Lung (tissue), 17 donors: ENCODE measurements at places on chromosomes 2 and 18. TPM values are rescaled to one million over a fixed set of nuclear protein-coding genes. Genes with fewer than 3 reads are reported as not detected.

DNA sequence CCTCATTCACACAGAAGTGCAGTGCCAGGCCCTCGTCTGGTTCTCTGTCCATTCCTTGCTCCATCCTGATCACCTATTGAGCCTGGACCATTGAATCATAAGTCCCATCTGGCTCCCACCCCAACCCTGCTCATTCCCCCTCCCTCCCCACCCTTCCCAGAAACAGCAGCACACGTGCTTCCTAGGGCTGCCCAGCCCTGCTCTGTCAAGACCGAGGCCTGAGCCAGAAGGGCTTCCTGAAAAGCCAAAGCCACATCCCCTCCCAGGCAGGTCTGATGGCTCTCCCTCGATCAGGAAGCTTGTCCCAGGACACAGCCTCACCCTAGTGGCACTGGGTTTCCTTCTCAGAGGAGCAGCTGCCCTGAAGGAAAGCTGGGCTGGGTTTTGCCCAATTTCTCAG, 79.8 kb upstream of the FZD7 start:
- peaks cover 2% of the 10 kb centered on the region for H3K4me1 ChIP-seq
- H3K27ac ChIP-seq = no peak overlapping the region

- H3K27ac ChIP-seq = no peak overlapping the region
- no peak for DNase-seq
- H3K36me3 ChIP-seq = no peaks in the 10 kb centered on the region
- no peaks in the 10 kb centered on the region for H3K27me3 ChIP-seq
- H3K4me3 ChIP-seq = no peak overlapping the region
Measured at GRCh38 chr2:211349031-211349430, 792.6 kb downstream of the CPS1 start.

GRCh38 chr2:172858473-172858745, 122.8 kb downstream of the RAPGEF4 start:
- peaks cover 3% of the 10 kb centered on the region for H3K4me1 ChIP-seq
- no peaks in the 10 kb centered on the region for H3K36me3 ChIP-seq
- H3K27me3 ChIP-seq = no peaks in the 10 kb centered on the region

The SERPINB12 gene
- total RNA-seq = not detected
